ENCODE measurements at places on chromosomes 6 and 20.

DNA sequence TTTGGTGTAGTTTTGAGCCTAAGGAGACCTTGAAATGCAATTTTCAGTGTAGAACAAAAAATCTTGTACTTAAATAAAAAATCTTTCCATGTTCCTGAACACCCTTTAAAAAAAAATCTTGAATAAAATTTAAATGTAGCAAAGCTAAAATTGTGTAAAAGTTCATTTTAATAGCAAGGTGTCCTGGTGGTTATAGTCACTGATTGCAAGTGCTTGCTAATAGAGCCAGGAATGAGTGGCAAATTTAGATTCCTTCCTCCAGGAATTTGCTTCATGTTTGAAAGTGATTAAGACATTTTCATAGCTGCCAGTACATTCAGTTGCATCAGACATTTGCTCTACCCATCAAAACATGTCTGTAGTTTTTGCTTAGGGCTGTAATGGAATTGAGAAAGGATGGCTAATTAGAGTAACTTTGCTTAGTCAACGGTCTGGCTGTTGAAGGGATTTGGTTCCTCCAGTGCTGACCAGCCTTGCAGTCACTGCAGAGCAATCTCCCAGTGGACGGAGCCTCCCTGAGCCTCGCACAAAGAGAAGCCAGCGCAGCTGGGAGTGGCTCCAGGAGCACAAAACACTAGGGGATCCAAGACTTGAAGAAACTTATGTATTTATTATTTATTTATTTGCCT is 36.5 kb downstream of the AKAP12 start:
- no peak for DNase-seq

DNA sequence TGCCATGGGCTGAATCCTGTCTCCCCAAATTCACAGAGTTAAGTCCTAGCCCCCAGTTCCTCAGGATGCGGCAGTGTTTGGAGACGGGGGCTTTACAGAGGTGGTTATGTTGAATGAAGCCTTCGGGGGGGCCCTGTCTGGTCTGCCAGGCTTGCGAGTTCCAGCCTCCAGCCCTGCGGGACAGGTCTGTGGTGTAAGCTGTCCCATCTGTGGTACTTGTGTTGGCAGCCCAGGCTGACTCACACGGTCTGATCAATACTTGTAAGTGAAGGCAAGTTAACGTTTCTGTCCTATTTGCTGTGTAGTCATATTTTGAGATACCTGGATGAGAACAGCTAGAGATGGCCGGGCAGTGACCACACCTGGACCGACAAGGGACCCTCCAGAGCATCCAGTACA is 51.8 kb upstream of the GPR31 start:
- no peak for DNase-seq

DNA sequence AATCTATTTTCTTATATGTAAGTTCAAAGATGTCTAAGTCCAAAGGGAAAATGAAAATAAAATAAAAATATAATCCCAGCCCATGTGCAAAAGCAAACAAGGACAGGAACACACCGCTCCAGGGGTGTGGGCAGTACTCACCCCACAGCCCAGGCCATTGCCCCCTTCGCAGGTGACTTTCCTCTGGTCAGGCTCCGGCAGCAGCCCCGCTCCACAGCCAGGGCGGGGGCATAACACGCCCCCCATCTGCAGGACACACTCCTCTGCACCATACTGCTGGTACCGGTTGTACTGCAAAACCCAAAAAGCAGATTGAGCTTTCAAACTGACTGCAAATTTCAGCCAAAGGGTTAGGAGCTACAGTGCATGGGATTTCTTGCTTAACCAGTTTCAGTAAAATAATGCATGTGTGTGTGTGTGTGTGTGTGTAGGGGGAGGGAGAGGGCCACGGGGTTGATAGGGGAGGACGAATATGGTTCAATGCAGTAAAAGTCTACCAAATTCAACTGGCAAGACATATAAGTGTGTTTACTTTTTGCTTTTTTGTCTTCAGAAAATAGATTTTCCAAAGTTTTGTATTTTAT is 274.9 kb upstream of the AGPAT4 start:
- DNase-seq = no peak

GRCh38 chr6:27129095-27129815 is 118.2 kb upstream of the PRSS16 start:
- no peak for DNase-seq

- no peak for DNase-seq
These were observed 103.4 kb downstream of the ERMARD start for GRCh38 chr6:169854813-169855212.

DNA sequence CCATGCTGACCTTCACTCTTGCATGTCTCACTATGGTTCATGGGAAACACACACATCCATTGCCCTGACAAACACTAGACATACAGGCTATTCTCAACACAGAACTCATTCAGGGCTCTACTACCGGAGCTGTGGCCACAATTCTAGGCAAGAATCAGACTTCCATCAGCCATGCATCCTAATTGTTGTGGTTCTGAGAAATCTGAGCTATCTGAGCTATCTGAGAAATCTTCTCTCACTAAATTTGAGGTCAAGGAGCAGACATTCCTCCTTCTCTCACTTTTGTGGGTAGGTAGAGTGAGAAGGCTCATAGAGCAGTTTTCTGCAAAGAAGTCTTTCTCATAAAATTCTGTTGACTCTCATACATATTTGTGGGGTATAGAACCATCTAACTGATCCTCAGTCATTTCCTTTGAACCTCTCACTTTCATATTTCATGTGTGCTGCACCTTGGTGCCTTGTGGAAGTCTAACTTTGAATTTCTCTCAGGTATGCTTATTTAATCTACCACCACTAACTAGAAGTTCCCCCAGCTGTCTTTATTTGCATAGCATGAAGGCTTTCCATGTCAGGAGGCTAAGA is 43.6 kb downstream of the ADGRF1 start:
- no peak for DNase-seq

DNA sequence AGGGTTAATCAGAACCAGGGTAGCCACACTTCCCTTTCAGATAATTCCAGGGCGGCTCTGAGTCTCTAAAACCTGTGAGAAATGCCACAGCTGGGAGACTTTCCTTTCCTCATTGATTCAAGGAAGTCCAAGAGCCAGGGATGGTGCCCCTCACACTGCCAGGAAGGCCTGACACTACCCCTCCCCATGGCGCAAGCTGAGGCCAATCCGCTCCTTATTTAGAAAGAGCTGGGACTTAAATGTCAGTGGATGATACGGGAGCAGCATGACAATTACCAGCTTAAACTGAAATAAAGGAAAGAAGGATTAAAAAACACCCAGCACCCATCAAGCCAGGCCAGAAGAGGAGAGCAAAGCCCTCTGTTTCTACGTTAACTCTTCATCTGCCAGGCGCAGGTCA is 244.4 kb downstream of the LRFN2 start:
- no peak for DNase-seq

DNA sequence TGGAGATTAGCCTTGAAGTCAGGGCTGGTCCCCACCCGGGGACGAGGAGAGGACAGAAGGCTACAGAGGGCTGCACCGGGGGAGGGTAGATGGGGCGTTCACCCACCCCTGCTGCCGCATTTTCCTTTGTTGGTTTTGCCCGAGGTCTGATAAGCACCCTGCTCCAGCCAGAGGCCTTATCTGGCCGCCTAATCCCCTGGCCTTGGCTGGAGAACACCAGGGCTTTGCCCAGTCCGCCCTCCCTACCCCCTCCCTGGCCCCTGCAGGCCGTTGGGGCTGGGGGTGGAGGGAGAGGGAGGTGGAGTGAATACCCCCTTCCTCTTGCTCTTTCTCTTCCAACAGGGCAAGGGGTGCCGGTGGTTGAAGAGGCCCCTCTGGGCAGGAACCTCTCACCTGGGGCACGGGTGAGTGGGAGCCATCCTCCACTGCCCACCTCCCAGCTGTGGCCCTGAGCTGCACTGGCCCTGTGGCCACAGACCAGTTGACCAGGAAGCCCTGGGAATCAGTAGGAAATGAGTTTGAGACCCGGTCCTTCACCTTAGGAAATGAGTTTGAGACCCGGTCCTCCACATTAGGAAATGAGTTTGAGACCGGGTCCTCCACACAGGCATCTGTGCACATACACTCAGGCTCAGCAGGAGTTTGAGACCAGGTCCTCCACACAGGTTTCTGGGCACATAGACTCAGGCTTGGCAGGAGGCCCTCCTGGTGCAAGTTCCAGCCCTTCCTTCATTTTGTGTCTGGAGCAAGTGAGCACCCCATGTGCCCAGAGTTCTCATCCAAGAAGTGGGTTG is 12.0 kb upstream of the GATA5 start:
- DNase-seq = no peak

- DNase-seq = no peak
These were observed 1.2 kb upstream of the TSPO2 start for GRCh38 chr6:41040940-41041536.

- no peak for DNase-seq
These were observed 117.0 kb downstream of the ERMARD start for GRCh38 chr6:169868458-169868857.

- no peak for DNase-seq
These were observed 89.9 kb upstream of the SHLD1 start for GRCh38 chr20:5660346-5660745.

GRCh38 chr6:125165256-125165655 is 11.7 kb downstream of the TPD52L1 start:
- DNase-seq = no peak

- DNase-seq = no peak
These were observed 2.2 kb downstream of the ZNFX1 start for GRCh38 chr20:49275636-49276035.

GRCh38 chr6:38213251-38213658 is 393.7 kb downstream of the ZFAND3 start:
- no peak for DNase-seq

DNA sequence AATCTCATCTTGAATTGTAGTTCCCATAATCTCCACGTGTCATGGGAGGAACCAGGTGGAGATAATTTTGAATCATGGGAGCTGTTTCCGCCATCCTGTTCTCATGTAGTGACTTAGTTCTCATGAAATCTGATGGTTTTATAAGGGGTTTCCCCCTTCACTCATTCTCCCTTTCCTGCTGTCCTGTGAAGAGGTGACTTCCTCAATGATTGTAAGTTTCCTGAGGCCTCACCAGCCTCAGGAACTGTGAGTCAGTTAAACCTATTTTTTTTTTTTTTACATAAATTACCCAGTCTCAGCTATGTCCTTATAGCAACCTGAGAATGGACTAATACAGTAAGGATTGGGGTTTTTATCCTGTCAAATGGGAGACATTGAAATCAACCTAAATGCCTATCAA is 328.3 kb downstream of the TBC1D32 start:
- no peak for DNase-seq

- DNase-seq = no peak
These were observed 353.1 kb downstream of the CDC5L start for GRCh38 chr6:44740566-44741120.

GRCh38 chr6:141488488-141488887 is 644.2 kb upstream of the GJE1 start:
- DNase-seq = peak; percentile 7

DNA sequence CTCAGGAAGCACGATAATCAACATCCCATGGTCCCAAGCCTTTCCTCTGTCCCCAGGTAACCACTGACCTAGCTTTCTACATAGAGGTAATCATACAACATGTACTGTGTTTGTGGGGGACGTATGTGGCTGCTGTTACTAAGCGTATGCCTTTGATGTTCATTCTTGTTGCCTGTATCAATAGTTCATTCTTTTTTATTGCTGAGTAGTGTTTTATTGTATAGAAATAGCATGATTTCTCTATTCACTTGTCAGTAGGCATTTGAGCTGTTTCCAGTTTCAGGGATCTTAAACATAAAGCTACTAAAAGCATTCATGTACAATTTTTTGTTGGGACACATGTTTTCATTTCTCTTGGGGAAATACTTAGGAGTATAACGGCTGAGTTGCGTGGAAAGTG is 185.4 kb downstream of the PACRG start:
- no peak for DNase-seq

- DNase-seq = no peak
These were observed 272.1 kb upstream of the DEFB115 start for GRCh38 chr20:30985386-30985785.

Measured in inflammatory macrophage (primary cell).